Kidney capillary endothelial cell (primary cell): ENCODE measurements at places on chromosomes 7 and 10.

GRCh38 chr10:119022846-119023552 is 6.5 kb upstream of the NANOS1 start:
- no peak for DNase-seq

- no peak for DNase-seq
Measured at GRCh38 chr10:33134011-33134751, 176.2 kb upstream of the ITGB1 start.

DNA sequence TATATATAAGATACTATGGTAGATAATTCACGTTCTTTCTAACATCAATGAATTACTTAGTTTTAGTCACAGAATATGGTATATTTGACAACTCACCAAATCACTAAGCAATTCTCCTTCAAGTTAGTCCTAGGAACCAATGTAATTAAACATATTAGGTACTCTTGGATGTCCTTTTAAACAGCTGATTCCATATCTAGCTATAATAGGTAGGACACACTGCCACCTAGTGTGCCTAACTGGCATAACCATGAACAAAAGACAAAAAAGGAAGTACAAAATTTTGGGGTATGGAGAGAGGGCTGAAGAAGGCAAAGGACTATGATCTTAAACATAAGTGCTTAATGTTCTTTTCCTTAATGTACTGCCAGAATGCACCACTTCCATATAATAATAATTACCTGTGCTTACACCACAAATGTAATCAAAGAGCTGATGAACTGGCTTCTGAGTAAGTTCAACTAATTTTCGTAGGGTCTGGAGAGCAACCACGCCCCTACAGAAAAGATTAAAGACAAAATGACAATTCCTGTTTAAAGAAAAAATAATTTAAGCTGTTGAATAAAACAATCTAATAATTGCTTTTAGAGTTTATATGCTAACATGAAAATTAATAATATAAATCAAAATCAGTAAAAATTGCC is 28.7 kb downstream of the PNPLA8 start:
- DNase-seq: peak; percentile 56

DNA sequence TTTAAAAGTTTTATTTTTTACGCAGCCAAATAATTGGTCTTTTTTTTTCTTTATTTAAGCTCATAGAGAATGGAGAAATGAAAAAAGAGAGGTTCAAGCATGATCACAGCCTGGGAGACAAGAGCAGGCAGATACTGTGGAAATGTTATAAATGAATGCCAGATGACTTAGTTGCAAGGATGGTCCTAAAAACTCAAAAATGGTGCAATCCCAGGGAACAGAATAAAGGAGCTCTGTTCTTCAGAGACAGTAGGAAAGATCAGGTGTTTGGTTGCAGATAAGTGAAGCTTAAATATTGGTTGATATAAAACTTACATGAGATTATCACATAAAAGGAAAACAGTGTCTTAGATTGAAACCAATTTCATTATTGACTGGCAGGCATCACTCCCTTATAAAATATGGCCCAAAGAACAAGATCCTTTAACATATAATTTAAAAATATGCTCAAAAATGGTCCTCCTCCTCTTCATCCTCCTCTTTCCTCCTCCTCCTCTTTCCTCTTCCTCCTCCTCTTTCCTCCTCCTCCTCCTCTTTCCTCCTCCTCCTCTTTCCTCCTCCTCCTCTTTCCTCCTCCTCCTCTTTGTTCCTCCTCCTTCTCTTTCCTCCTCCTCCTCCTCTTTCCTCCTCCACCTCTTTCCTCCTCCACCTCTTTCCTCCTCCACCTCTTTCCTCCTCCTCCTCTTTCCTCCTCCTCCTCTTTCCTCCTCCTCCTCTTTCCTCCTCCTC is 18.6 kb downstream of the GNAT3 start:
- DNase-seq: no peak

GRCh38 chr10:43174969-43175368 is 36.7 kb downstream of the CSGALNACT2 start:
- no peak for DNase-seq
